Immature natural killer cell (primary cell): ENCODE measurements at places on chromosomes 5 and 9. TPM values are rescaled to one million over a fixed set of nuclear protein-coding genes. Genes with fewer than 3 reads are reported as not detected.

The SPATA31D4 gene
- not detected for polyA plus RNA-seq

The DIPK1B gene
- polyA plus RNA-seq, result not detected

The SLC46A2 gene
- polyA plus RNA-seq, result 0.96 TPM

The SYK gene
- 125 TPM for polyA plus RNA-seq

The ITK gene
- polyA plus RNA-seq, result 38.5 TPM

The ACTBL2 gene
- not detected for polyA plus RNA-seq

The ATP10B gene
- polyA plus RNA-seq, result not detected

The CDK7 gene
- 24.3 TPM for polyA plus RNA-seq

The PCDHGA10 gene
- polyA plus RNA-seq, result not detected

The PCDHB16 gene
- polyA plus RNA-seq, result not detected

The ABO gene
- polyA plus RNA-seq, result not detected

The UTP15 gene
- 7.8 TPM for polyA plus RNA-seq

The QRFP gene
- polyA plus RNA-seq, result not detected

The PRPF4 gene
- 17.7 TPM for polyA plus RNA-seq

The CCDC180 gene
- not detected for polyA plus RNA-seq

The ANKRD33B gene
- not detected for polyA plus RNA-seq

The SHOC1 gene
- not detected for polyA plus RNA-seq

The FAM221B gene
- not detected for polyA plus RNA-seq

The LCNL1 gene
- polyA plus RNA-seq, result not detected

The FYB1 gene
- polyA plus RNA-seq, result 80.2 TPM

The TIMD4 gene
- not detected for polyA plus RNA-seq

The FOXD1 gene
- not detected for polyA plus RNA-seq

The ATG10 gene
- polyA plus RNA-seq, result 12.5 TPM

The WNK2 gene
- not detected for polyA plus RNA-seq

The AIF1L gene
- polyA plus RNA-seq, result not detected

The DTWD2 gene
- 2.9 TPM for polyA plus RNA-seq

The UNC13B gene
- polyA plus RNA-seq, result 0.07 TPM

The ACTL7B gene
- not detected for polyA plus RNA-seq

The SHC3 gene
- polyA plus RNA-seq, result not detected

The MORN5 gene
- not detected for polyA plus RNA-seq

The PCDHB1 gene
- not detected for polyA plus RNA-seq

The CD274 gene
- 2.4 TPM for polyA plus RNA-seq
